CD4-positive, alpha-beta T cell treated with Interleukin-12 subunit alpha and Interleukin-12 subunit beta, for 1 hour (primary cell): ENCODE measurements at places on chromosomes 7 and 10.
A peak's percentile ranks its signal among the peaks of the same experiment; 100 is the strongest.

DNA sequence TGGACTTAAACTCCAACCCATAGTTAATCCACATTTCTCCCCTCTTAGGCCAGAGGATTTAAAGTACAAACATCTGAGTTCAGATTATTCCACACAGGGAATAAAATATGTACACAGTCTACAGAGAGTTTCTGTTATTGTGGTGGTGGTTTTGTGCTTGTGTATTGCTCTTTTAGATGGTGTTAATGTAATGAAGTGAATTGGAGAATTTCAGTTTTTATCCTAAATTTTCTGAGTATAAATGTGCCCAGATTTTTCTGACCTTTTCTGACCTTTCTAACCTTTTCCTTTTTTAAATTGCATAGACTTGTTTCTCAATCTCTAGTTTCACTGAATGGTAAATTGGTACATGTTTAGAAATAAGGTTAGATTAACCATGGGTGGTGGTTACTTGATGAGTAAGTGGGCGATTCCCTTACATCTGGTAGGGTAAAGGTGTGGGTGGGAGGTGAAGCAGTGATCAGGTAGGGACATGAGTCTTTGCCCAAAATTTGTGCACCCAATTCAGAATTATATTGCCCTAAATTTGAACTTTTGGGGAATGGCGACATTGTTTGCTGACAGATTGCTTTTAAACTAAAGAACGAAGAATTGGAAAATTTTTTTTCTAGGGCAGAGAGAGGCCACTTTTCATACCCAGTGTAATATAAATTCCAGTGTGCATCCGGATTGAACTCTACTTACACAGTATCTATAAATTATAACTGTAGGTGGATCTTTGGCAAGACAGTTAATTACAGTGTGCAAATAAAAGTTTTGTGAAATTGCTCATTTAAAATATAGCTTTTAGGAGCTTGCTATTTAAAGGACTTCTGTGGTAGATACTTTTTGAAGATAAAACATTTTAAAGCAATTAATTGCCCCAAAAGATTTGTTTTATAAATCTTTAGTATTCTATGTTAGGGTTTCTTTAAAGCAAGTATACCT is 62.2 kb downstream of the ST7 start:
- DNase-seq, result no peak

GRCh38 chr7:803243-803635 is 29.0 kb upstream of the SUN1 start:
- DNase-seq, result no peak

- DNase-seq, result no peak
These were observed 10.0 kb downstream of the DENND11 start for GRCh38 chr7:141691961-141692360.

DNA sequence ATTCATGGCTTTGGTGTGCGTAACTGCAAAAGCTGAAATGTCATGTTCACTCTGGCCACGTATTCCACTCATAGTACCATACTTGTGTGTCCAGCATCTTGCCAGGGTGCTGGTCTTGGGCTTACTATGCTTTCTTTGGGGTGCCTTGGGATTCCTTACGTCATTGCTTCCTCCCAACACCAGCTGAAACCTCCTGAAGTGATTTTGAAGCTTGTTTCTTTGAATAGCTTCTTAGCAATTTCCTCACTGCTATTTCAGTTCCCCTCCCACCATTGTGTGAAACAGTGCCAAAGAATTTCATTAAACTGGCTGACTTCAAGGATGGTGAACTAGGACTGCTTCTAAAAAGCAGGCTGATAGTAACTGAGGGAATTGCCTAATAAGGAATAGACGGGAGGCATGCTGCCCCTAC is 36.9 kb downstream of the ENTPD1 start:
- no peak for DNase-seq

- peak; percentile 42 for DNase-seq
These were observed 62.3 kb upstream of the LBX1 start for GRCh38 chr10:101291331-101292193.

- DNase-seq, result no peak
These were observed 31.9 kb downstream of the WDR11 start for GRCh38 chr10:120883071-120883470.
